ENCODE measurements at places on chromosomes 5 and 9.

DNA sequence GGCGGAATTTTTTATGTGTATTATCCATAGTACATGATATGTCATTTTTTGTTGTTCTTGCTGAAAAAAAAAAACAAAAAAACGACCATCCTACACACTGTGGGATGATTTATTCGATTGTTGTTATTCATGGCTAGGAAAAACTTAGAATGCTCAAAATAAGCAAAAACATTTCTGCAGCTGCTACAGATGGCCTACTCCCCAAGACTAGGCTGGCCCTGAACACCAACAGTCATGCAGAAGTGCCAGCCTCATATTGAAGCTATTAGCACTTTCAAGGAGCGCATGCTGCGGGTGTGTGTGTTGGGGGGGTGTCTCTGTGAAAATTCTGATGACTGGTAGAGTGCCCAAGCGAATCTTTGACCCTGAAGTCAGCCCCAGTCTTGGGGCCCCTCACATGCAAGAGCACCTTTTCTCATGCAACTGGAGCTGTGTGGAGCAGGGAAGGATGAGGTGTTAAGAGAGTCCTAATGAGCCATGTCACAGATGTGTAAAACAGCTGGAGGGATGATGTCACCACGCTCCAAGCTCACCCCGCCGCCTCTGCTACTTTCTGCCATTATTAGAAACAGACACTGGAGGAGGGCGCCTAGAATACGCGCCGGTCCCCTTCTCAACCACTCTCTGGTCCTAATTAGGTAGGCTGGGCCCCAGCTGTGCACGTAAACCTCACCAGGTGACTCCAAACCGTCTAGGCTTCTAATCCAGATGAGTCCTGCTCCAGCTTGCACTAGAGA lies 61.0 kb upstream of the SMIM23 start:
- no peak for DNase-seq

DNA sequence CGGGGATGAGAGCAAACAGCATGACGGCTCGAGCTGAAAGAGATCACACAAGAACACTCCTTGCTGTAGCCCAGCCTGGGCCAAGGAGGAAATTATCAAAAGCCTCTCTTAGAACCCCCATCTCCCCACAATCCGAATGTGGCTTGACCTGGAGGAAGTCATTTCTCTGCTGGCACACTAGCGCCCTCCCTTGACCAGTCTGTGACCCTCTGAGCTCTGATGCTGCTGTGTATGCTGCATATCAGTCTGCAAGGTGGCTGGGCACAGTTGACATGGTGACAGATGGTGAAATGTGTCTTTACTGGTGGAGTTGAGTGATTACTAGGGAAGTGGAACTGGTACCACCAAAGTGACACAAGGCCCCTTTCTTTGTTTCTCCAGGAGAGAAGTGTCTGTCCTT lies 3.3 kb downstream of the SLC46A2 start:
- no peak for DNase-seq

DNA sequence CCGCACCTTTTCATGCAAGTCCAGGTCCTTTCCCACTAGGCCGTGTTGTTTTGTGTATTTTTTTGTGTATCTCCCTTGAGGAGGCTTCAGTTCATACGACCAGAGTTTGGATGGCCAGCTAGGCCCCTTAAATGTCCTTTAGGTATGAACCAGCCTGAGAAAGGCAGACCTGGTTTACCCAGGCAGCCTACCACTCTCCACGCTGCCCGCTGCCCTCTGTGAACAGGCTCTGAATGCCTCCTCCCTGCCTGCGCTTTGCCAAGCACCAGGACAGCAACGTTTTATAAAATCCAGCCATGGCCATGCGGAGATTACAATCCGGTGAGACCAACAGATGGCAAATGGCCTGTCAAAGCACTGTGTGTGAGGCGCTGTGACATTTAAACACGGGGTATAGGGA lies 626 bp upstream of the CLTB start:
- no peak for DNase-seq

DNA sequence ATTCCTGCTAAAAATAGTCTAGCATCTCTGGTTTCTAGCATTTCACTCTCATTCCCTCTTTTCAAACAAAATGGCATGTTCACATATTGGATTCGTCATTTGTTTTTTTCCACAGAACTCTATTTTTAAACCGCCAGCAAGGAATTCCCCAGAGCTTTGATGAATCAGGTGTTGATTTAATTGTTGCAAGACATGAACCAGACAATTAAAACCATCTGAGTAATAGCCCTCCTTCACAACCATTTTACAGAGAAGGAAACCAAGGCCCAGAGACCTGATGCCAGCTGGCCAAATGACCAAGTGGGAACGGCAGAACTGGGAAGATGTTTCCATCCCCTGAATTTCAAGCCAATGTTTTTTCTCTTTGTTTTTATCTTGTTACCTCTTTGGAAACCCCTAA lies 167.0 kb downstream of the CAAP1 start:
- no peak for DNase-seq

DNA sequence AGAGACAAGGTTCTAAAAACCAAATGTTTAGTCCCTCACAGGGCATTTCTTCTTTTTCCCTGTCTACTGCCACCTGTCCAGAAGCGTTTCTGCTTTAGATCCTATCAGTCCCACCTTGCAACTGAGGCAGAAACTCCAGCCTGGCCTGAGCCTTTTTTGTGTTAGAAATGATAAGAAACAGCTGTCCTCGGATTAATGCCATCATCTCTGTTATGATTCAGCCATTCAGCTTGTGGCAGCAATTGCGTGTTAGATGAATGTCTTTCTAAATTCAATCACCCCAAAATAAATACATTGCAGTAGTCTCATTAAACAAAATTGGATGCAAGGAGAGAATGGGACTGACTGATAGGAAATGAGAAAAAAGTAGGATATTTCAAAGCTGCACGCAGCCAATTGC lies 28.3 kb upstream of the FRMPD1 start:
- no peak for DNase-seq

DNA sequence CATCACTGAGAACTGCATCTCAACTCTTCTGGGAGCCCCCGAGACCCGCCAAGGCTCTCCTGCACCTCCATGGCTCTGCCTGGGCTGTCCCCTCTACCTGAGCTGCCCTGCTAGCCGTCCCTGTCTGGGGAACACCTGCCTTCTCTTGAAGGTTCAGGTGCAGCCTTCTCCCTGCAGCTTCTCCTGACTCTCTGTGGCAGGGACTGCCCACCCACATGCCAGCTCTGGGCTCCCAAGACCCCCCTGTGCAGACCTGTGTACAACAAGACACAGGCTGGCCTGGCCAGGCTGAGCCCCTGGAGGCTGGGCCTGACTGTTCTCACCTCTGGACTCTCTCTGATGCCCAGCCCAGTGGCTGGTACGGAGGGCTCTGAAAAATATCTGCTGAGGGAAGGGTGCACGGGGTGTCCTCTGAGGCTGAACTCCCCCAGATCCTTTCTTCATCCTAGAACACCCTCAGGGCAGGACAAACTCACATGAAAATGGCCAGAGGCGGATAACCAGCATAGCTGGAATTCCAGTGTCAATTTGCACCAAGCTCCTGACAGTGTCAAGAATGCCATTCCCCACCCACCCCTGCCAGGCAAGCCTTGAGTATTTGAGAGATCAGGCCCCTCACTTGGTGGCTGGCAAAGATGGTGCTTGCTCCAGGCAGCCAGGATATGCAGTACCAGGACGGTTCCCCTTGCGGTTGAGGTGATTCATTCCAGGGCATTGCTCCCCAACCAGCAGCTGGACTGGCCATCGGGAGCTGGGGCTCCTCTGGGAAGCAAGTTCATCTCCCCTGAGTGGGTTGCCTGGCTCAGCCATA lies 40.9 kb upstream of the SLC25A51 start:
- no peak for DNase-seq

- DNase-seq, result no peak
Observed at GRCh38 chr5:12636209-12636608, 732.0 kb upstream of the CTNND2 start.

GRCh38 chr5:139390639-139391569 lies 1.2 kb upstream of the MZB1 start:
- no peak for DNase-seq

DNA sequence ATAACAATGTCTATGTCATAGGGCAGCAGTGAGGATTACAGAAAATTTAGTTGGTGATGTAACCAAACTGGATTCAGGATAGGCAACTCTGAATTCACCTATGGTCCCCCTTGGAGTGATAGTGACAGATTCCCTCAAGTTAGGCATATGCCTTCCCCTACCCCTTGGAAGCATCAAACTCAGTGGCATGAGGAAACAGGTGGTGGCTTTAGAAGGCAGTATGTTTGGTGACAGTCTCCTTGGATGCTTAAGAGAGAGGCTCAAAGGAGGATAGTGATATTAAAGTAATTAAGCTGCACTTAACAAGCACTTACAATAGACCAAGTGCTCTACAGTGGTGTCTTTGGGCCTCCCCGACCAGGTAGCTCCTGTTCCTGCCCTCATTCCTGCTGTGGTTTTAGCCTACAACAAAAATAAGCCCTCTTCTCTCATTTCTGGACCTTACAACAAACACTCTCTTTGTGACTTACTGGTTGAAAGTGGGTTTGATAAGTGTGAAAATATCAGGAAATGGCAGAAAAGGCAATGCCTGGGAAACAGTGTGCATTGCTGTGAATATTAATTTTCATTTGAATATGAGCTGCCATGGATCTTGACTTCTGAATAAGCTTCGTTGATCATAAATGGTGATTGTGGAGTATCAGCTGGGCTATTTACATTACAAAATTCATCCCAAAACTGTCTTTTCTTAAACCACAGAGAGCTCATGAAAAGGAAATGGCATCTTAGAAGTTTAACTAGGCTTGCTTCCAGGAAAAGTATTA lies 29.2 kb downstream of the NR4A3 start:
- DNase-seq, result no peak

DNA sequence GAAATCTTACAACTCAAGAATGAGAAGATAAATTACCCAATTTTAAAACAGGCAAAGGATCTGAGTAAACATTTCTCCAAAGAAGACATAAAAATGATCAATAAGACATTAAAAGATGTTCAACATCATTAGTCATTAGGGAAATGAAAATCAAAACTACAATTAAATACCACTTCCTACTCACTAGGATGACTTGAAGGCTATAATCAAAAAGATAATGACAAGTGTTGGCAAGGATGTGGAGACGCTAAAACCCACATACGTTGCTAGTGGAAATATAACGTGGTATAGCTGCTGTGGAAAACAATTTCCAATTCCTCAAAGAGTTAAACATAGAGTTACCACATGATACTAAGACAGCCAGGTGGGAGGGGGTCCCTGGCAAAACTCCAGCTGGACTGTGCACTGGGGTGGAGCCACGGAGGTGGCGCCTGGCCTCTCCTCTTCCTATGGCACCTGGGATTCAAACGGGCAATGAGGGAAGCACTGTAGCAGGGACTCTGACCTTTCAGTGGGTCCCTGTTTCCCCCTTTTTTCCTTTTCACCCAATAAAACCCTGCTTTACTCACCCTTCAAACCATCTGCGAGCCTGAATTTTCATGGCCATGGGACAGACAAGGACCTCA lies 5.9 kb downstream of the ARSB start:
- no peak for DNase-seq

DNA sequence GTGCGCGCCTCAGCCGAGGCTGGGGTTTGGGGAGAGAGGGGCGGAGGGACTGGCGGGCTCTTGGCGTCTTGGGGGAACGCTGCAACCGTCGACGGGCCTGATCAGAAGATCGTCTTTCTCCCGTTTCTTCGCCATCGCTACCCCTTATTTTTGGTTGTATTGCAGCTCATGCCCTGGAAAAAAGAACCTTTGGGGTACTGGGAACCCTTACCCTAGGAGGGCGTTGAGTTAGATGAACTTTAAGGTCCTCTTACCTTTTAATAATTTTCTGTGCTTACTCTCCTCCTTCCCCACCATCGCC lies 719 bp downstream of the PAIP2 start:
- no peak for DNase-seq

DNA sequence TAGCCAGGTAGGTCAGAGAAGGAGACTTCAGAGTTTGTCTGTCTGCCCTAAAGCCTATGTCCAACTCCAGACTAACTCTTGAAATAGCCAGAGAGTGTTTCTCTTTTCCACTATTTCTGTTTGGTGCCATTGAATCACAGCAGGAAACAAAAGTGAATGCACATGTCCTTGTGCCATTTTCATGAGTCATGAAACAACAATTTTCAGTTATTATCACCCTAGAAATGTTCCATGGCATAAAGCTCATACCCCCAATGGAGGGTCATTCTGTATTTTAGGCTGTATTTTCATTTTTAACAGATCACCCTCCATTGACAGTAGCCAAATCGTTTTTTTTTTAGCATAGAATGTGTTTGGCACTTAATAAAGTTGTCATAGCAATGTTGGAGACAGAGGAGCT lies 124.7 kb downstream of the PAPPA start:
- no peak for DNase-seq
